ENCODE measurements at places on chromosomes 7 and 10. TPM values are rescaled to one million over a fixed set of nuclear protein-coding genes. Genes with fewer than 3 reads are reported as not detected.

Gene AOAH
- 12.3 TPM for total RNA-seq

DNA sequence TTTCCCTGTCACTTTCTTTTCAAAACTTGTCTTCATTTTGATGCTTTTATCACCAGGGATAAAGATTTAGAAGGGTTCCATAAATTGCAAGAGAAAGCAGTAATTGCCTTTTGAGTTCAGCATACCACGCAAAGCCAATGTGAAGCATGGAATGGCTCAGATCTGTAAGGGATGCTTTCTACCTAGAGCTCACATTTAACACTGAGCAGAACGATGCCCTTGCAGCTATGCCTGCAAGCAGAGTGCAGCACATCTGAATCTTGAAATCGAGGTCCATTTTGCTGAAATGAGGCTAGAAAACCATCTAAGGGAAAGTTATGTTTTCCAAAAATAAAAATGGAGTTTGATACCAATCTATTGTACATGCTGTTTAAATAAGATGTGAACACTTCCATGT lies 171.2 kb upstream of the CELF2 start:
- H3K4me3 ChIP-seq, result no peak overlapping the region
- no peaks in the 10 kb centered on the region for H3K4me1 ChIP-seq
- peaks cover 24% of the 10 kb centered on the region for H3K27me3 ChIP-seq

Gene DMBT1
- total RNA-seq, result not detected

DNA sequence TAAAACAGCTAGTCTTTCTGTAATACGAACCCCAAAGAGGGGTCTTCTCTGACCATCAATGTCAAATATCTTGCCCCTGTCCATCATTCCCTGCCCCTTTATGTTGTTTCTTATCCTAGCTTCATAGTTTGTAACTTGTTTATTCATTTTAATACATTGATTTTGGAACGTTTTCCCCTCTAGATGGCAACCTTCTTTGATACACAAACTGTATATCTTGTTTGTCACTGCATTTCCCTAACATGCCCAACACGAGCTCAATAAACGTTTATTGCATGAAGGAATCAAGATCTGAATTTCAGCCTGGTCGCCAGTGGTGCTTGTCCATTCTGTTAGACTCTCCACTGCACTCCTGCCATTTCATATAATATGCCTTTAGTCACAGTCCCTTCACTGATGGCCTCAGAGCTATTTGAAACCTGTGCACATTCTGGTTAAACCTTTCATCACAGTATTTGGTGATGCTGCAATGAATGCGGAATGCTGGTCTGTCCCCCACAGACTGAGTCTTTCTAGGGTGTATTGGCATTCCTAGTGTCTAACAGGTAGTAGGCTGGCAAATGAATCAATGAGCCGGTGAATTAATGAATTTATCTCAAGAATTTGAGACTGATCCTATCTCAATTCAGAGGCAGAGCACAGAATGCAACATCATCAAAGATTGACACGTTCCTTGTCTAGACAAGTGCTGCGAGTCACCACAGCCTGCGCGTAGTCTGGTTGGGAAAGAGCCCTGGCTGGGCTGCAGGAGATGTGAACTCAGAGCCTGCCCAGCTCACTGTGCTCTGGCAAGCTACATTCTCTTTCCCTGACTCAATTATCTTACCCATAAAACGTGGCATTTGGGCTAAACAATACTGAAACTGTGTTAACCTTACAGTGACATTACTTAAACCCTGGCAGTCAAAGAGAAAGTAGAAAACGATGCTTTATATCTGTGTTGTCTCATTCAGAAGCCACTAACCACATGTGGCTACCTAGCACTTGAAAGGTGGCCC lies 55.2 kb upstream of the FRMD4A start:
- H3K36me3 ChIP-seq, result no peaks in the 10 kb centered on the region
- H3K4me3 ChIP-seq, result no peak overlapping the region
- no peak for DNase-seq
- H3K27me3 ChIP-seq, result peaks cover 34% of the 10 kb centered on the region

Gene APBB1IP
- 43.6 TPM for total RNA-seq
